ENCODE measurements at places on chromosomes 5 and 9.

DNA sequence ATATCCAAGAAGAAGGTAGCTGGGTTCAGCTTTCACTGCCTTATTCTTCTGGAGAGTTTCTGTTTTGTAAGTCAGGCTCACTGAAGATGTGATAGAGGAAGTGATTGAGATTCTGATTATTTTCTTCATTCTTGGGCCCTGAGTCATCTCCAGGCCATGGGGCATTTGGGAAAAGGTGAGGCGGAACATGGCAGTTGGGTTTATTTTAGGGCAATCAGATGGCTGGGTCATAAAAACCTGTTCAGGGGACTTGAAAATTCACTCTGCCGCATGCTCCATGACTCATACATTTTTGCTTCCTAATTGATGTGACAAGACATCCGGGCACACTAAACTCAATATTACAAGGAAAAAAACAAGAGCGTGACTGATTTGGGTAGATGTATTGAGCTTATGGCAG, 265.7 kb upstream of the KLF4 start:
- DNase-seq: no peak

GRCh38 chr5:14512574-14512973, 69.0 kb upstream of the OTULINL start:
- DNase-seq: no peak

DNA sequence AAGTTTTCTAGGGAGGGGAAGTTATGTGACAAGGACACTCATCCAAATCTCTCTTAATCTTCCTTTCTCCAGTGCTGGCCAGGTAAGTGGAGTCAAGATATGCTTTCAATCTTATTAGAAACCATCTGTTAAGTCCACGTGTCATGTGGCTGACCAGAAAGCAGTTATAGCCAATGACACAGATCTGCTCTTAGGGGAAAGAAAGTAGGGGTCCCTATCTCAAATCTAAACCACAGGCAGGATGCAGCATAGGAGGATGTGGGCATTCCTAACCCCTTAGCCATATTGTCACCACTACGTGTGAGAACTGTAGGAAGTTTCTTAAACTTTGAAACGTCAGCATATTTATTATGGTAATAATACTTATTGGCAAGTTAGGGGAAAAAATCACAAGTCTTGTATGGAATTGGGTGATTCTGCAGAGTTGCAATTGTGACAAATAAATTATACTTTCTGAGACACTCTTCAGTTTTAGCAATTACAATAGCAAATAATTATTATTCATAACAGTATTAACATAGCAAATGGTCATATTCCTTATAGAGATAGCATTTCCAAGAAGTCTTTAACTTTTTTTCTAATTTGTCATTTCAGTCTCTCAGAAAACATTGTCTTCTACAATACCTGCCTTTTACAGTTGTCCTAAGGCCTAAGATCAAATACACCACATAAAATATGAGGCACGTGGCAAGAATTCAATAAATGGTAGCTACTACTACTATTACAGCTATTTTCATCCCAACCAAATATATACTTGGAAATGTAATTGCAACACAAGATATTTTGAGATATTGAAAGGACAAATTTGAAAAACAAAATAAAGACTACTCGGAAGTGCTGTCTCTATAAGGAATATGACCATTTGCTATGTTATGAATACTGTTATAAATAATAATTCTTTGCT, 236.9 kb downstream of the PDE4D start:
- no peak for DNase-seq

DNA sequence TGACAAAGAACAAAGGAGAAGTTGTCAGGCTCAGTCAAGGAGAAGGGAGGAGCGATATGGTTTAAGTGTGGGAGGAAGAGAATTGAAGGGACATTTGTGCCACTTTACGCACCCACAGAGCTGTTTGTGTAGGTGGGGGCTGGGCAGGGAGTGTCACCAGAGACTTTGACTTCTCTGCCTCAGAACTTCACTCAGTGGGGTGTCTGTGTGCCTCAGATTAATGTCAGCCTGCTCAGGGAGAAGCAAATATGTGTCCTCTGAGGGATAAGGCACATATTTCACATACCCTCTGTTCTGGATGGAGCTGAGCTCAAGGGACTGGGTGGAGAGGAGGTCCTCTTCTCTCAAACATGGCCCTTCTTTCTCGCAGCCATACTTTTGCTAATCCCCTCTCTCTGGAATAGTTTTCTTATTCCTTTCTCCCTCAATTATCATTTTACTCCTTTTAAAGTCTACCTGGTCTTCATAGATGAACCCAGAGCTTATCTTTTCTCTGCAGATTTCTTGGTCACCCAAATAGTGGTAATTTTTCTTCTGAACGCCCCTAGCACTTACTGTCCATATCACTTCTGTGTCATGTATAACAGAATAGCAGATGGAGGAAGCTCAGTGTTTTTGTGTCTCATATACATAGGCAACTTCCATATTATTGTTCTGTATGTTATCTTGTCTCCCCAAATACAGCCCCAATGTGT, 77.0 kb downstream of the IQGAP2 start:
- DNase-seq: no peak

DNA sequence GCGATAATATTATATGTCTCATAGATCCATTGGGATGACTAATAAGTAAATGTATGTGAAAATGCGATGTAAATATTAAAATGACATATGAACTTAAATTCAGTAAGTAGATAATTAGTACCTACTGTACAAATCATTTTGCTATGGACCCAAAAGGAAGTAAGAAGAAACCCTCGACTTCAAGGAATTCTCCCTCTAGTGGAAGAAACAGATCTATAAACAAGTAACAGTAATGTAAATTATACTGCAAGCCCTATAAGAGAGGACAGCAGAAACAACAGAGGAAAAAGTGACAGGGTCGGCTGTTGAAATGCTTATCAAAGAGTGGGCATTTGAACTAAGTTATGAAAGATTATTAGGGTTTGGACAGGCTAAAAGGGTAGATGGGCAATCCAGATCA, 320.3 kb downstream of the DMAC1 start:
- no peak for DNase-seq

GRCh38 chr5:143636931-143637528, 174.9 kb upstream of the HMHB1 start:
- DNase-seq: no peak

DNA sequence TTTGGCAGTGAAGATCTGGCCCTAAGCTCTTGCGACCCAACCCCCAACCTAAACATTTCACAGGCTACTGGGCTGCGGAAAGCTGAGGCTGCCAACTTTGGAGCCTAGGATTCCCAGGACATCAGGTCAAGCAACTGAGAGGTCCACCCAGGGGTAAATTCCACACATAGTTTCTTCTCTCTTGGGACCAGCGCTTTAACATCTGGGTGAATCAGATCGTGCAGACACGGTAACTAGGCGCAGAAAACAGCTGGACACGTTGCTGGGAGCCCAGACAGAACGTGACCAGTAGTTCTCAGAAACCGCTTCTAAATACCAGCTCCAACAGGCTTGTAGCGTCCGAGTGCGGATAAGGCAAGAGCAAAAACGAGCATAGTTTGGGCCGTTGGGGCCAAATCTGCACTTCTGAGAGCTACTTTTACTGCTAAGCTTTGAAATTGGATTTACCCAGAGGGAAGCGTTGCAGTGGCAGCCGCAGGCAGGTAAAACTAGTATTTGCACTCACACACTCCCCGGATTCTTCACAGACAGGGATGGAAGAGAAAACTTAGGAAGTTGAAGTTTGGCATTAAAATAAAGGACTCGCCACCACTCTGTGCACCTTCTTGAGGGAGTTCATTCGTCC, 11.8 kb downstream of the ITGA1 start:
- peak; percentile 76 for DNase-seq

- DNase-seq: peak; percentile 86
Measured at GRCh38 chr5:122845229-122846050, at the start of gene SNX24. SNX24 (plus strand) TSS chr5:122845613; CDS start chr5:122845634, 21 bp downstream.

DNA sequence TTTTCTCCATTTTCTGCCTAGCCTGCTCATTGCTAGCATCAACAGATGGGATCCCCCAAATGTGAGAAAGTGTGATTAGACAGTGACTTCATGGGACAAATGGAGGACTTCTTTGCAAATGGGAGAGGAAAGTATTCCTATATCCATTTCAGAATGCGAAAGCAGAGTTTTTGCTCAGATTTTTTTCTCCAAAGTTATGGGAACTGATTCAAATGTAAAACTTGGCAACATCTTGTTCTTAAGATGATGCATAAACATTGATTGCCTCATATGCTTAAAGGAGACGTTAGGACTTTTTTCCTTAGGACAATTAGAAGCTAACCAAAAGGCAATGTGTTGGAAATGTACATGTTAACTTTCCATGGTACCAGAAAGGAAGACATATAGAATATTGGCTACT, 704.3 kb upstream of the ZNF608 start:
- DNase-seq: no peak

DNA sequence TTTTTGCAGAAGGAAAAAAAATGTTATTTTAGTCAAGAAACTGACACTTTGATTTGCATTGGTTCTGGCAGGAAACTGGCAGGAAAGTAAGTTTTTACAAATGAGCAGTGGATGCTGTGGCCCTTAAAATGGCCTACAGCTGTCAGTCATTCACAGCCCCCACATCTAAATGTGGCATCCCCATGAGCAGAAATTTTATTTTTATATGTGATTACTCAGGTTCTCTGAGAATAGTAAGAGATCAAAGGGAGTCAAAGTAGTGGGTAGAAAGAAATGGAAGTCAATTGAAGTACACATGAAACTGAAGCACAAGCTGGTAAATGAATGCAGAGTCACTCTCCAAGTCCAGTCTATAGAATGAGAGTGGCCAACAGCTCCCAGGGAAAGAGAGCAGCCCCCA, 80.3 kb downstream of the ENC1 start:
- DNase-seq: no peak

DNA sequence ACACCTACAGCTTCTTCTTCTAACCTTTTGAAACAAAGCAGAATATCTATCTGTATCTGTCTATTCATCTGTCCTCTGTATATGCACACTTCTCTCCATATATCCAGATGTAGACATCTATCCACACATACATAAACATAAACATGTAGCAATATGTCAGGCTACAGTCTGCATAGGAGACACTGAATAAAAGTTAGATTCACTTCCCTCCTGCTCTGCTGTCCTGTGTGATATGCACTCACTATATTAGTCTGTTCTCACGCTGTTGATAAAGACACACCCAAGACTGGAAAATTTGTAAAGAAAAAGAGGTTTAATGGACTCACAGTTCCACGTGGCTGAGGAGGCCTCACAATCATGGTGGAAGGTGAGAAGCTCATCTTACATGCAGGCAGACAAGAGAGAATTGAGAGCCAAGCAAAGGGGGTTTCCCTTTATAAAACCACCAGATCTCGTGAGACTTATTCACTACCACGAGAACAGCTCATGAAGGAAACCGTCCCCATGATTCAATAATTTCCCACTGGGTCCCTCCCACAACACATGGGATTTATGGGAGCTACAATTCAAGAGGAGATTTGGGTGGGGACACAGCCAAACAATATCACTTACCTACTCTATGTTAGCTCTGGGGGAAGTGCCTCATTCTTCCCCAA, 24.1 kb downstream of the RANBP3L start:
- no peak for DNase-seq

DNA sequence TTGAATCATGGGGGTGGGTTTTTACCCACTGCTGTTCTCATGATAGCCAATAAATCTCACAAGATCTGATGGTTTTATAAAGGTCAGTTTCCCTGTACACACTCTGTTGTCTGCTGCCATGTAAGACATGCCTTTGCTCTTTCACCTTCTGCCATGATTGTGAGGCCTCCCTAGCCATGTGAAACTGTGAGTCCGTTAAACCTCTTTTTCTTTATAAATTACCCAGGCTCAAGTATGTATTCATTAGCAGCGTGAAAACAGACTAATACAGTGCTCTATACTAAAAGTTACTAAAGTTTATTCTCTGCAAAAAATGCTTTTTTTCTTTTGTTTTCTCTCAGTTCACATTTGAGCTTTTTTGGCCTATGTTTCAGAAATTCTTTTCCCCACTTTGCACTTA, 33.9 kb upstream of the TLE4 start:
- no peak for DNase-seq

DNA sequence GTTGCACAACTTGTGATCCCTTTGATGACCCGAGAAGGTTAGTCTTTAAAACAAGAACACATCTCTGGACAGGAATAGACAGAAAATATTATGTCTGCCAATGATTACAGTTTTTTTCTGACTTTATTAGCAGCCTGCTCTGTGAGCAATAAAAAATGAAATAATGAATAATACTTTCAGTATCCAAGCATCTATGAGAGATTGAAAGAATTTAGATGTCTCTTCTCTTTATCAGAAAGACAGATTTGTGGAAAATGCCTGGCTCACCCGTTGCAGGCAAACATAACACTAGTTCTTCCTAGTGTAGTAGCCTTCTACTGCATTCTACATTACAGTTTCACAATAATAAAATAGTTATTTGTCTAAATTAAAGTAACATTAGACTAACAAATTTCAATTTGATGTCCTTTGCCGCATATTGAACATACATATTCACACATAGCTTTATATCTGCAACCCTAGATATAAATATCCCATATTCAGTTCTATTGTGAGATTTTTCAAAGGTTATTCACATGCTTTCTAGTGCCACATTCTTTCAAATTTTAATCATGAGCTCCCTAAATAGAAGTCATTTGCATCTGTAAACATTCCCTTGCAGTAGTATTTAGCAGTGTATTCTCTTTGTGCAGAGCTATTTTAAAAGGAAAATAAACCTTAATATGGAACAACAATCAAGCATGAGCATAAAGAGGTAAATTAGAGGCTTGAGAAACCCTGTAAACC, 267.3 kb downstream of the EFNA5 start:
- no peak for DNase-seq

- DNase-seq: no peak
Measured at GRCh38 chr9:136648751-136649150, 14.0 kb upstream of the EGFL7 start.

DNA sequence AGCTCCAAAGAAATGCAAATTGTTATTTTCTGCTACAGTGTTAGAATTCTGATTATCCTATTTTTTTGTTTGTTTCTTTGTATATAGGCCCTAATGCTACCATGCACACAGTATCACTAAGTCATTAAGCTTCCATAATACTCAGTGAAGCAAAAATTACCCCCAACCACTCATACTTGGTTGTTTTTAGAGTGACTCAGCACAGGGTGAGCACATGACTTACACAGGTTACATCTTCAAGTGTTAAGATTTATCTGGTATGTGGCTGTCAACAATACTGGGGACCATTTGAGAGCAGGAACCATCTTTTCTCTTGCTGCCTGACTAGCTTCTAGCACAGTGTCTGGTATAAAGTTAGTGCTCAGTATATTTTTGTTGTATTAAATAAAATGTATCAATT, 255.8 kb upstream of the SLC24A2 start:
- DNase-seq: no peak

GRCh38 chr5:172885597-172886340, 51.7 kb downstream of the ERGIC1 start:
- DNase-seq: no peak

- DNase-seq: no peak
Measured at GRCh38 chr5:72185496-72186329, 78.4 kb downstream of the MAP1B start.

GRCh38 chr5:2887481-2888348, 136.2 kb upstream of the IRX2 start:
- DNase-seq: peak; percentile 36

GRCh38 chr5:171596391-171596878, 177.0 kb downstream of the FGF18 start:
- peak; percentile 51 for DNase-seq

Measured in ecto neural progenitor cell (in vitro differentiated cells).